ENCODE measurements at places on chromosomes 1 and 21.

GRCh38 chr1:147798731-147799130 lies 38.3 kb upstream of the GJA5 start:
- DNase-seq: no peak

DNA sequence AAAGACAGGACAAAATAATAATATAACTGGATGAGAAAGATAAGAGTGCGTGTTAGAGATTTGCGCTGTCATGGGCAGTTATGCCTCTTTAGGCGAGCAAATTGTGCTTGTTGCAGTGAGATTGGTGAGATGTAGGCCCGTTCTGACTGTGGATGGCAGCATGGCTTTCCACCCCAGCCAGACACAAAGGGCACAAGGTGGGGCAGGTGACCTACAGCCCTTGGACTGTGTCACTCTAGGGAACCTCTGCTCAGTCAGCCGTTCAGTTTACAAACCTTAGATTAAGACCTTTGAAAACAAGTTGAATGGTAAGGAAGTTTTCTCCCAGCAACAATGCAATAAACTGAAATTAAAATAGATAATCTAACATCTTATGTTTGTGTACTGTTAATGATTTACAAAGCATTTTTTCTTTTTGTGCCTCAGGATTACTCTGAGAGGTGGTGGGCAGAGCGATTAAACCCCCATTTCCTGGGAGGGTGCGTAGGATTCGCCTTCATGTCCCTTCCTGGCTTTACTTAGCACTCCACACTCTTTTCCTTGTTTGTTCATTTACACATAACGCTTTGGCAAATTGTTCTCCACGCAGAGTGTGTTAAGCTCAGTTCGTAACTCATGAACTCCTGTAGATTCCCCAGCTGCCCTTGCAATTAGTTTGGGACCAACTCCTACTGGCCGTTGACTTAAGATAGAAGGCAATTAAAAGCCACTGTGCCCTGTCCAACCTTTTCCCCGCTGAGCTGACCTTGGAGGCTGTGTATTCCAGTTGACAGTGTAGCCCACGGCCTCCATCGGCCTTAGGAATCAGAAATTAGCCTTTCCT lies 58.1 kb upstream of the IGSF5 start:
- no peak for DNase-seq

DNA sequence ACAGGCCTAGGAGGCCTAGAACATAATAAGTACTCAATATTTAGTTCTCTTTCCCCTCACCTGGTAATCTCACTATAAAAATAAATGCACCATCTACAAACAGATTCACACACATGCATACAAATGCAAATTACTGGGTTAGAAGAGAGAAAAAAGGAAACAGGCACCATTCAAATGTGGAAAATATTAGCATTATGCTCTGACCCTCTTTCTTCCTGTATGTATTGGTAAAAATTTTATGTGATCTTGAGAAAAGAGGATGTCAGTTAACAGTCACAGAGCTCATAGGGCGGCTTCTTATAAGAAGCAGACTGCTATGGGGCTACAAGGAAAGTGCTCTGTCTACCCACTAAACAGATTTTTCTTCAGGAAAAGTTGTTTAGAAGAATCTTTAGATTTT lies 565.4 kb downstream of the LMO4 start:
- DNase-seq: no peak

GRCh38 chr1:243850202-243850451 lies at the start of gene AKT3:
TSS of gene AKT3 (minus strand) at chr1:243850243. CDS start at chr1:243843170, 7,073 bp downstream.
- no peak for DNase-seq

DNA sequence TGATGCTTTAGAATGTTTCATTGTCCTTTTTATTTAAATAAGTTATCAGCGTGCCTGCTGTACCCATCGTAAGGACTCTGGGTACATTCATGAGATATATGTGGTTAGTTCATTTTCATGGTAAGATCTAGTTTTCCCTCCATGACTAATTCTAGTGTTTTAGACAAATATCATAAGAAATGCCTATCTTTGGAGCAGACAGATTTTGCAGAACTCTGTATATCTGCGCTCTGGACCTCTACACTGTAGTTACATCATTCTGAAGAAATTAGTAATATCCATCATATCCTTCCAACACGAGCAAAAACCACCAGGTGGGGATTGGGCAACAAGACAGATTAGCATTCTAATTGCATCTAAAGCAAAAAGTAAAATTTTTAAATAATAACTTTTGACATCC lies 499.2 kb downstream of the SETD4 start:
- DNase-seq: no peak

DNA sequence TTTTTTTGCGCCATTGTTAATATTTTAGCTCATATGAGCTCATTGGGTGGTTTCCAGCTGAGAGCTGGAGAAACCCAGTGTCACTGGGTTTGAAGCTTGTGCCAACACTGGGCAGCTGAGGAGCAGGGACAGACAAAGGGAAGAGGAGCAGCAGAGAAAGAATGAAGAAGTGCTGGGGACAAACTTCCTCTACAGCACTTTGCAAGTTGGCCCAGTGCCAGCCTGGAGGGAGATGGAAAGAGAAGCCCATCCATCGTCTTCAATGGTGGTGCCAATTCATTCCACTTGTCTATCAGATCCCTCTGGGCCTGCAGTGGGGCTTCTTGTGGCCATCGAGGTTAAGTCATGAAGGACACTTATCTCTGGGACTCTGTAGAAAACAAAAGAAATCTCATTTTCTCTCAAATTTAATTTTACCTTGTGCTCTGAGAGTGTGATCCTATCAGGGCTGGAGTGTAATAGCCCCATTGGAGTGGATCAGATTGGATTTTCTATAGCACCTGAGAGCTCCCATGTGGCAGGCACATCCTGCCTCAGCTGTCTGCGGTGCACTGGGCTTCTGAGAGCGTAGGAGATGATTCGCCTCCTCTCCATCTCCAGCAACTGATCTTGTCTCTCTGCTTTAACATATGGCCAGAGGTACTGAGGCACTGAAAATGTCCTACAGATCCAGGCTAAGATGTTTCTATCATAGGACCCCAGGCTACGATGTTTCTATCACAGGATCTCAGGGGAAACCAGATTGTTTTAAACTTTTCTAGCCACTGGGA lies 114.7 kb downstream of the TNR start:
- no peak for DNase-seq

DNA sequence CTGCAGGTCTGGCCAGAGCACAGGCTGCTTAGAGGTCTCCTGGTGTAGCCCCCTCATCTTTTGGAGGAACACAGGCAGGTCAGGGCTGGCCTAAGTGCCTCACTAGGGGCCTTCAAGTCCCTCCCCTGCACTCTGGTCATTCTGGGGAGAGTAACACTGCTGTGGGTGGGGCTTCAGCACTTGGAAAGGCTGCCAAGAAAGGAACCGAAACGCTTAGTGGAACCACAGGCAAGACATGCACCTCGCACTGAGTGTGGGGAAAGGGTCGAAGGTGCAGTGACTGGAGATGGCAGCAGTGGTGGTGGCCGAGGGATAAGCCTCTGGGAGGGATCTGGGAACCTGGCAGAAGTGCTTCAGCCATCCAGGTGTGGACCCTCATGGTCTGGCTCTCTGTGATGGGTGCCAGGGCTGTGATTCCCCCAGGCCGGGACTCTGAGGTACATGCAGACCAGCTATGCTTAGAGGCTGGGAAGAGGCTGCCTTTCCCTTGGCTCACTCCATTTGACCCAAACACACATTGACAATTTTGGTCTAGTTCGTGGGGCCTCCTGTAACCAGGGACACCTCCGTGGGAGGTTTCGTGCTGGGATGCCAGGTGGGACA lies 182.9 kb upstream of the CSF3R start:
- no peak for DNase-seq

DNA sequence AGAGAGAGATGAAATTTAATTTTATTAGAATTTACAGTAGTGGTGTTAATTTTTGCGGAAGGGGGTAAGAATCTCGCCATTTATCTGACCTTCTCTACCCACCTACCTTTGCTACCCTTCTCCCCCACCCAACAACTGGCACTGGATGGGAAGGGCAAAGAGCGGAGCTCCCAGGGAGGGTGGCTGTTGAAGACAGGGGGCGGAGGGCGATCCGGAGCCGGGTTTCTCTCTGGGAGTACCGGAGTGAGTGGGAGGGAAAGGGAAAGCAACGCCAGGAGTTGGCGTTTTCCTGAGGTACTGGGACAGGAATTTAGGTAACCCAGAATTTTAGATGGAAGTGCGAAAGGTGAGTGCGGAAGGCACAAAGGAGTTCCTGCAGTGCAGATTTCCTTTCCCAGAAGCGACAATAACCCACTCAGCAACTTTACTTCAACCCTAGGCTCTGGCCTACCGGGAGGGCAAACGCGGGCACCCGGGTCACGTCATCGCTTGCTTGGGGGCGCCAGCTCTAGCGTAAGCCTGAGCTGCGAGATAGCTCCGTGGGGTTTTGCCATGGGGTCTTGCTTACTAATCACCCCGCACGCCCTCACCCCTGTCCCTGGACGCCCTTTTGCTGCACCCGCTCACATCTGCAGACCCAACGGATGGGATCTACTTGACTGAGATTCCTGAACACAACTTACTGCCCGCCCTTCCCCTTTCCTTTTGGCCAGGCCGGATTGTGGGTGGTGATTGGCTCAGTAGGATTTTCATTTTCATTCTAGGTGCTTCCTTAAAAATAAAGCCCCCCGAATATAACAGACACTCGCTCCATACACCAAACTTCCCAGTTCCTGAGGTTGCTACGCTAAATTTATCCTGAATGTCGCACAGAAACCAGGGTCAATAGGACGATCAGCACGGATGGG lies 413.0 kb upstream of the ESRRG start:
- no peak for DNase-seq

DNA sequence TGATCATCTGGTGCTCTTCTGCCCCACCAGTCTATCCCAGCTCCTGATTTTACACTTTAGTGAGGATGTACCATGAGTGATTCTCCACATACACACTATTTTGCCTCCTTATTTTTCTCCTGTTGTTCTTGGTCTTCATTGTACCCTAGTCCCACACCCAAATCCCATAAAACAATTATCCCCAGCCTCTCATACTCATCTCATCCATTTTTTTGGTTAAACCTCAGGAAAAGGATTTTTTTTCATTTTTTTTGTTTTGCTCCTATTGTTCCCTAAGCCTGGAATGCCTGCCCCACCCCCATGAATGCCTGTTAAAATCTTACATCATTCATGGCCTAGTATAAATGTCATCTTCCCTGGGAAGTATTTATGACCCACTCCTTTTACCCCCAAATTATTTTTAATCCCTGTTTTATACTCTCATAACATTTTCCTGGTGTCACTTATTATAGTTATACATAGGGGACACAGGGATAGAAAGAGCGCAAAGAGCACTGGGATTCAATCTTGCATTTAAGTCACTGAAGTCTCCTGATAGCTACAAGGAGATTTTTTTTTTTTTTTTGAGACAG lies 4.9 kb upstream of the LINGO4 start:
- DNase-seq: no peak

- DNase-seq: no peak
Measured at GRCh38 chr1:8115031-8115768, 89.1 kb upstream of the ERRFI1 start.

DNA sequence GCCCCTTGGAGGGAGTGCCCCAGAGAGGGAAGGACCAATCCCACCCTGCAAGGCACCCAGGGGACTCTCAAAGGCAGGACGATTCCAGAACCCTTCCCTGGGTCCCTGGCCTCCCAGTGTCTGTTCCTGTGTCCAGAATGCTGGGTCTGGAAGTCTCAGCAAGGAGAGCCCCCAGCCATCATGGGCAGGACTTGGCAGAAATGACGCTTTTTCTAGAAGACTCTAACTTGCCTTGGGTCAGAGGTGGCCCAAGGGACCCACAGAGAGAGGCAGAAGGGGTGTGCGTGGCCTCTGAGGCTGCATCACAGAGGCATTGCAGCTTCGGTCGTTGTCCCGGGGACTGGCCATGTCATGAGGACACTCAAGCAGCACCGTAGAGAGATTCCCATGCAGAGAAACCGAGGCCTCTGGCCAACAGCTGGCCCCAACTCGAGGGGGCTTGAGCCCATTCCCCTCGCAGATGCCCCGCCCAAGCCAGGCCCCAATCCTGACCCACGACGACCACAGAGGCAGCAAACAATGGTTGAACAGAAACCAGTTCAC lies 57.8 kb downstream of the WNT9A start:
- DNase-seq: no peak

DNA sequence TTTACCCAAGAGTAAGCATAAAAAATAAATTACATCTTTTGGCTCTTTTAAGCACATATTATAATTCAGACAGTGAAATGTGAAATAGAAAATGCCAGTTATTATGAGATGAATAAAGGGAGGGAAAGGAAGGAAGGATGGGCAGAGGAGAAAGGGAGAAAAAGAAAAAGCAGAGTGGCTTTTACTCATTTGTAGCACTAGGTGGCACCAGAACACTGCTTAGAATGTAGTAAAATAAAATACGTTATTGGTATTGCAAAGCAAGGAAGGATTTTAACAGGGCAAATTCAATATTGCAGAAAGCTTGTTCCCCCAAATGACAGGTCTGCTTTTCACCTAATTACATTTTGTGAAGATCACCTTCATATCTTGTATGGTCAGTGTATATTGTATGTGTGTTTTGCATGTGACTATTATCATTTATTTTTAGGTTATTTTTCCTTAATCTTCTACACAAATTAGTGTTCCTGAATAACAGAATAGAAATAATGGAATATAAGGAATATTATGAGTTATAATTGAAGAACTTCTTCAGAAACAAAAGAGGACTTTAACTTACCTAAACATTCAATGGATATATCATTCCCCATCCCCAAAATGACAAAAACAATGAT lies 9.1 kb upstream of the PCNX2 start:
- no peak for DNase-seq

GRCh38 chr1:47725992-47726855 lies 271.0 kb downstream of the TRABD2B start:
- DNase-seq: peak; percentile 74

DNA sequence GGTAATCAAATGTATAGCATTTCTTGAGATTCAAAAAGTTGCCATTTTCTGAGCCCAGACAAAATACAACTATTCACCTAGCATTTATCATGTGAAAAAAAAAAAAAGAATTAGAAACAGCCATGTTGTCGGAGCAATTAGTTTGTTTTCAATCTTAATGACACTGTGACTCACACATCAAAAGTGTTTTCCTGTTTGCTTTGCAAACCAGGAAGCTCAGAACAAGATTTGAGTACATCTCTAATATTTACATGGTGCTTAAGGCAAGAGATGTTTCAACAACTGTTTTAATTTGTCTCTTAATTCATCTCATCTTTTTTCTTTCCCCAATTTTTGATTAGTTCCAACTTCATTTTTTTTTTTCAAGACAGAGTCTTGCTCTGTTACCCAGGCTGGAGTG lies 62.5 kb upstream of the CAPZB start:
- no peak for DNase-seq

DNA sequence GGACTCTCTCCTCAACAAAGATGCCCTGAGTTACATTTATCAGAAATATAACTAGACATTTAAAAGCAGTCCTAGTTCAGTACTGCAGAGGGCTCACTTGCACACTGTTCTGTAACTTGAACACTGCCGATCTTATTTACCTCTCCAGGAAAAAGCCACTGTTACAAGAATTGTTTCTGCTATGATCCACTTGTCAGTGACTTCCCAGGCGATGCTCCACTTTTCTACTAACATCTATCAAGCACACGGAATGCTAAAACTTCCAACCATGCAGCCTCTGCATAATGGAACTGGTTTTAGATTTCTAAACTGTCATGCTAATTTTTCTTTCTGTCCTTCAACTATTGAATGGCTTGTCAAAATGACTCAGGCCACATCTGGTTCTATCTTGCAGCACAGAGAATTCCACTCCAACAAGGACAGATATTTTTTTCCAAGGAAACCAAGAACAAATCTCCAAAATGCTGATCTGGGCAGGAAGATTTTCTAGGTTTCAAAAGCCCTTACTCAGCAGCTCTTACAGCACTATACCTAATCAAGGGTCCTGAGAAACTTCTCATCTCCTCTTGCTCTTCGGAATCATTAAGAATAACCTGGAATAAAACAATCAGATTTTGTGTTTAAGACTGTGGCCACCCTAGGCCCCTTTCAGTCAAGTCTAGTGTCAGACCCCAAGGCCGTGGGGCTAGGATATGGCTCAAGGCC lies 9.9 kb downstream of the SEC16B start:
- DNase-seq: no peak
